ENCODE measurements at places on chromosomes 16 and 17. TPM values are rescaled to one million over a fixed set of nuclear protein-coding genes. Genes with fewer than 3 reads are reported as not detected.

DNA sequence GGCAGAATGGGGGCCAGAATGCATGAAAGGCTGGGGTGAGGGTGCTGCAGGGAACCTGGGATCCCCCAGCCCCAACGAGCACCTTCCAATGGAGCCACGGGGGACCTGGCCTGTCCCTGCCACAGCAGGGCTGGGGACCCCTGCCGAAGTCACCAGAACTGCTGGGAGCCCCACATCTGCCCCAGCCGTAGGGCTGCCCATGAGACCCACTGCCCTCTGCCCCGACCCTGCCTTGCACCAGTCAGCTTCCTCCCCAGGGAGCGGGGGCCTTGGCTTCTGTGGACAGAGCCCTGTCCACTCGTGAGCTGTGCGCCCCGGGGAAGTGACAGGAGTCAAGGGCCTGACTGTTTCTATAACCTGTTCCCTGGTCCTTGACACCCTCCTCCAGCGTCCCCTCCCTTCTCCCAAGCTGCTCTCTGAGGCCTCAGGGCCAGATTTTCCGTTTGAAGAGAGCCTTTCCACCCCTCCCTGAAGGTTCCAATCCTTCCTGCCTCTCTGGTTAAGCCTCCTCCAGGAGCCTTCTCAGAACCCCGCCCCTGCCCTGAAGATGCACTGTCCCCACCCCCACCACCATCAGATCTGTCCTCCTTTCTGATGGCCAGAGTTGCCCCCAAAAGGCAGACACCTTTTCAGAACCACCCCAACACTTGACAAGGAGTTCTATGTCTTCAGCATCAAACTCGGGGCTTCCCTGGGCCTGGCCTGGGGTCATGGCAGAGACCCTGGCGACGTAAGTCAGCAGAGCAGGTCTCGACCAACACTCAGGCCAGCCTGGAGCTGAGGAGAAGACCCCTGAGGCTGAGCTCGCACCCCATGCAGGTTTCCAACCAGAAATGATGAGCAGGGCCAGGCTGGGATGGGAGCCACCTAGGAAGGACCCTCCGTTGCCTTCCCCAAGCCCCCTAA is 10.7 kb upstream of the PRR29 start:
- H3K27ac ChIP-seq, result no peak overlapping the region
- peaks cover 20% of the 10 kb centered on the region for H3K4me1 ChIP-seq
- no peaks in the 10 kb centered on the region for H3K27me3 ChIP-seq
- DNase-seq, result no peak

- H3K4me3 ChIP-seq, result no peak overlapping the region
- H3K27me3 ChIP-seq, result no peaks in the 10 kb centered on the region
- no peaks in the 10 kb centered on the region for H3K36me3 ChIP-seq
- no peak for DNase-seq
These were observed 624.3 kb upstream of the SOX9 start for GRCh38 chr17:71496552-71496951.

Gene NPIPA7
- total RNA-seq, result not detected

Gene SLC13A5
- total RNA-seq, result 0.21 TPM

DNA sequence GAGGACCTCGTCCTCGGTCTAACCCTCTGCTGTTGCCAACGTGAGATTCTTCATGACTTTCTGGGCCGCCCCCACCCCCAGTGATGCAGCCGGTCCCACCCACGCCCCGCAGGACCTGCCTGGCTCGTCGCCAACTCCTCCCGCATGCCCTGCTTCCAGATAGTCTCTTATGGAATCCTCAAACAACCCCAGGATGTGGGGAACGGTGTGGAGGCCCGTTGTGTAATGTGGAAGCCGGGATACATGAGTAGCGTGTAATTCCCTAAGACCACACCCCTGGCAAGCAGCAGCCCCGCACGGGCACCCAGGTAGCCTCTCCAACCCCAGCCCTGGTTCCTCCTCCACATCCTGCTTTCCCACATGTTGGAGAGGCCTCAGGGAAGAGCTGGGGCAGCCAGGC is 275.9 kb downstream of the C16orf95 start:
- no peaks in the 10 kb centered on the region for H3K36me3 ChIP-seq
- DNase-seq, result no peak
- H3K27me3 ChIP-seq, result no peaks in the 10 kb centered on the region
- H3K4me3 ChIP-seq, result no peak overlapping the region

DNA sequence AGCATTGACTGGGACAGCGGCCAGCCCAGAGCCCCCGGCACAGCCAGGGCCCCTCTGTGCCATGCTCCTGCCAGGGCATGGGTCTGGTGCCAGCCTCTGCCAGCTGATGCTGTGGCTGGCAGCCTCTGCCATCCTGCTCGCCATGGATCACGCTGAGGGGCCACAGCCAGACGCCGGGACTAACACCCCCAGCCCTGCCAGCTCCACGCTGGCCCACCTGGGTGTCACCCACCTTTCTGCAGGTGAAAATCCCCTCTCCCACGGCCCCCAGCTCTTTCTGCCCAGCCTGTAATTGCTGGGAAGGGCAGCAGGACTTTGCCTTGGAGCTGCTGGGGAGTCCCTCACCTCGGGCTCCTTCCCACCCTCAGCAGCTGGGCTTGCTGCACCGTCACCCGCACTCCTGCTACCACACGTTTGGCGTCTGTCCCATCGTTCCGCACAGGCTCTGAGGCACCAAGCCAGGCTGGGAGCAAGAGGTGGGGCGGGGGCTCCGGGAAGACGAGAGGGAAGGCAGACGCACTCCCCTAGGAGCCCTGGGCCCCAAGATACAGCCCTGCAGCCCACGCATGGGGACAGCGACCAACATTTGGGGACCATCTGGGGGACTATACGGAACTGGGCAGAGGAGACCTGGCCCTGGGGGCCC is 42.0 kb upstream of the ACSF3 start:
- no peaks in the 10 kb centered on the region for H3K36me3 ChIP-seq
- no peak for DNase-seq
- H3K27ac ChIP-seq, result no peak overlapping the region
- no peaks in the 10 kb centered on the region for H3K27me3 ChIP-seq
- H3K4me3 ChIP-seq, result no peak overlapping the region

DNA sequence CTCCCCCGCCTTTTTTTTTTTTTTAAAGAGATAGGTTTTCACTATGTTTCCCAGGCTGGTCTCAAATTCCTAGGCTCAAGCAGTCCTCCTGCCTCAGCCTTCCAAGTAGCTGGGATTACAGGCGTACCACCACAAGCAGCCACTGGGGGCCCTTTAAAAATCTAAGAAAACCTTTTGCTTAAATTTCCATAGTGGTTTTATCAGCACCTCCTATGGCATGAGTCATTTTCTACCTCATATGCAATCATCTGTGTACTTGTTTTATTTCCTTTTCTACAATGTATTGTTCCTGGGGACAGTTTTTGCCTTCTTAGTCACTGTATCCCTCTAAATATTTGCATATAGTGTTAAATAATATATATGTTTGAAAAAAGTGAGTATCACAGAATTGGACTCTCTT is 29.2 kb downstream of the GNA13 start:
- no peak for DNase-seq
- H3K4me1 ChIP-seq, result peaks cover 7% of the 10 kb centered on the region
- H3K36me3 ChIP-seq, result no peaks in the 10 kb centered on the region
- no peak overlapping the region for H3K4me3 ChIP-seq
- H3K27me3 ChIP-seq, result no peaks in the 10 kb centered on the region
